ENCODE measurements at places on chromosomes 3 and 15.

- DNase-seq: peak; percentile 51
Observed at GRCh38 chr3:188680189-188680588, 491.6 kb upstream of the TPRG1 start.

GRCh38 chr3:53382106-53382505, 34.8 kb upstream of the DCP1A start:
- DNase-seq: no peak

DNA sequence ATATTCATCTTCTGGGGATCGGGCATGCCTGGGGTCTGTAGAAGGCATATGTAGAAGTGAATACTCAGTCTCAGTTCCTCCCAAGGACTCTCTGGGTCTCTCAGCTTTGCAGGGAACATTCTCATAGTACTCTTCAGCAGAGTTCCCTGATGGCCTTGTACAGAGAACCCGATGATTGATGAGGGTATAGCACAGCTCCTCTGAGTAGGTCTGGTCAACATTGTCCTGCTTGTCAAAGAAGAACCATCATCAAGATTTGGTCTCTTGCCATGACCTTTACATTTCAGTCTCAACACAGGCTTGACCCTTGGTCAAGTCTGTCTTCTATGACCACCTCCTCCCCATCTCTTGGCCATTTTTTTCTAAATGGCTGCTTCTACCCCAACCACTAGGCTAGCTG, 9.5 kb downstream of the GCSAM start:
- no peak for DNase-seq

GRCh38 chr3:154191520-154191919, 70.3 kb downstream of the ARHGEF26 start:
- DNase-seq: no peak

- DNase-seq: no peak
Observed at GRCh38 chr15:79846539-79846938, 50.3 kb downstream of the MTHFS start.

DNA sequence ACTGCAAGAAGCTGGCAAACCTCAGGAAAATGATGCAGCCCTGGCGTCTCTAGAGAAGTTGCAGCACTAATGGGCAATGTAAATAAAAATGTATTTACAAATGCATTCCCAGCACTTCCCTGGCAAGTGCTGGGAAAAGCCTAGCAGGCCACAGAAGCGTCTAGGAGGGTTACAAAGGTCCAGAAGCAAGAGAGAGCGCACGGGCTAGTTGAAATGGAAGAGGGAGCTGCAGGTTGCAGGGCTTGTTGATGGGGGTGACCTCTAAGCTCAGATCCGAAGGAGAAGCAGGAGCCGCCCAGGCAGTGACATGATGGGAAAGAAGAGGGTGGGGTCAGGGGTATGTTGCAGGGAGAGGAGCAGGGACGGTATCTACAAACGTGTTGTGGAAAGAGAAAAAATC, 2.7 kb upstream of the KNL1 start:
- DNase-seq: no peak

Data from astrocyte of the hippocampus (primary cell).